Renal cortical epithelial cell (primary cell): ENCODE measurements at places on chromosomes 12 and 14. TPM values are rescaled to one million over a fixed set of nuclear protein-coding genes. Genes with fewer than 3 reads are reported as not detected.
A peak's percentile ranks its signal among the peaks of the same experiment; 100 is the strongest.

Gene RFLNA
- 19.2 and 56.8 TPM in 2 replicates for total RNA-seq

Gene TFCP2
- total RNA-seq = 14.1 and 31.3 TPM in 2 replicates

Gene GLS2
- 1.4 and 1.6 TPM in 2 replicates for total RNA-seq

Gene CMAS
- 35.1 and 40.1 TPM in 2 replicates for total RNA-seq

Gene CELA1
- total RNA-seq = not detected in 2 replicates

Gene RIMBP2
- total RNA-seq = 0.17 and 3.2 TPM in 2 replicates

Gene MYO1H
- total RNA-seq = not detected in 2 replicates

GRCh38 chr12:123948796-123949769 lies 23.5 kb downstream of the CCDC92 start:
- peak; percentile 20 for DNase-seq

DNA sequence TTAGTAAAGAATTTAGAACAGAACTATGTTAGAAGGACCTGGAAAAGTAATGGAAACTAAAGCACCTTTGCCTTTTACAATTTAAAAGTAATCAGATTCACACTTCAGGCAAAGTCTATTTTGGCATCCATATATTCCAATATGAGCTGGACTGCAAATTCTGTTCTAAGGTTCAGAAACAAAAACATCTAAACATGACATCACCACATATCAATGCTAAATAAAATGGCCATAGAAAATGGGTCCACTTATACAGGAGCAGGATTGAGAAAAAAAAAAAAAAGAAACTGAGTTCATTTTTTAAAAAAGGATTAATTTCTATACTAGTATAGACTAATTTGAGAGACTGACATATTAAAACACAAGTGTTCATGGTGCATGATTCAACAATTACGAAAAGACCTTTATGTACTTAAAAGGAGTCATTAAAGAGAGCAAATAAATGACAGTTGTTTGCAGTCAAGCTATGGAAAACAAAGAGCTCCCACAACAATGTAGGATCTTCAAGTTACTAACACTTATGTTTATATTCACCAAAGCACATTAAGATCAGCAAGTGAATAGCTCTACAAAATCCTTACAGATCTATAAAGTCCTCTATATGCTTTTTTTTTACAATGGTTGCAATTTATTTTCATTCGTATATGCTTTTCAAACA lies 45.7 kb downstream of the DICER1 start:
- DNase-seq = no peak

GRCh38 chr12:121980191-121980891 lies 41.3 kb upstream of the BCL7A start:
- no peak for DNase-seq

DNA sequence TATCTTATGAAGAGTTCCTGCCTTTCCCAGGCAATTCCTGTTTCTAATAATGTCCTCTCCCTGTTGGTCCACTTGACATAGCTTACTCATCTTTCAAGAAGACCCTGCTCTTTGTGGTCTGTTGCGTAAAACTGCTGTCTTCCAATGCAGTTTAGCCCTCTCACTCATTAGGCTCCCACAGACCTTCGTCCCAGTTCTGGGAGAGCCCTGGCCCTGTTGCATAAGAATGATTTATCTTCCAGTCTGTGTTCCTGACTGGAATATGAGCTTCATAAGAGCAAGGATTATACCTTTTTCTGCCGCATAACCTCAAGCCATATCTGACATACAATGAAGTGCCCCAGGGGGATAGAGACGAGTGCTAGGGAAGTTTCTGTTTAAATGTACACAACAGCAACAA lies 365.9 kb upstream of the NOVA1 start:
- peak; percentile 80 for DNase-seq

DNA sequence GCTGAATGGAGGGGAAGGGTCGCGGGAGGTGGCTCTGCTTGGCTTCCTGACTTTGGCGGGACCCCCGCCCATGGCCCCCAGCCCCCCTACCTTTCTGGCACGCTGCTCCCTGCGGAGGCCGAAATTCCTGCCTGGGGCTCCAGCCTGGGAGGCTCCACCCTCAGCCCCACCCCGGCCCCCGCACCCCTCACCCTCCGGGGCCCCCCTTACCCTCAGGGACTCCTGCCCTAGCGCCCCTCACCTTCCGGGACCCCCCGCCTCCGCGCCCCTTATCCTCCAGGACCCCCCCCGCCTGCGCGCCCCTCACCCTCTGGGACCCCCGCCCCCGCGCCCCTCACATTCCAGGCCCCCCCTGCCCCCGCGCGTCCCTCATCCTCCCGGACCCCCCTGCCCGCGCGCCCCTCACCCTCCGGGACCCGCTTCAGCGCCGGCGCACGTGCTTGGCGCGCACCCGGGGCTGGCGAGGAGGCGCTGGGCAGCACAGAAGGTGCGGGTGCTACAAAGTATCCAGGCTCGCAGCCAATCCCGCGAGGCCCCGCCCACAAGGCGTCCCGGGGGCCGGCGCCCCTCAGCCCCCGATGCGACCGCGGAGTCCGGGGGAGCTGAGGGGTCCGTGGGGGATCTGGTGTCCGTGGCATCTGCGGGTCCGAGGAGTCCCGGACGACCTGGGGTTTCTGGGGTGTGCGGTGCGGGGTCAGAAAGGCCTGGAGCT lies at the start of gene ANHX:
ANHX (minus strand) TSS at position 477 of the 712 bp plus-strand sequence. CDS start 1,521 bp downstream, outside the sequence.
- DNase-seq = no peak

- no peak for DNase-seq
These were observed 158.2 kb upstream of the DIO3 start for GRCh38 chr14:101402936-101403660.

- no peak for DNase-seq
These were observed 1.6 kb downstream of the SETD1B start for GRCh38 chr12:121805171-121806008.

DNA sequence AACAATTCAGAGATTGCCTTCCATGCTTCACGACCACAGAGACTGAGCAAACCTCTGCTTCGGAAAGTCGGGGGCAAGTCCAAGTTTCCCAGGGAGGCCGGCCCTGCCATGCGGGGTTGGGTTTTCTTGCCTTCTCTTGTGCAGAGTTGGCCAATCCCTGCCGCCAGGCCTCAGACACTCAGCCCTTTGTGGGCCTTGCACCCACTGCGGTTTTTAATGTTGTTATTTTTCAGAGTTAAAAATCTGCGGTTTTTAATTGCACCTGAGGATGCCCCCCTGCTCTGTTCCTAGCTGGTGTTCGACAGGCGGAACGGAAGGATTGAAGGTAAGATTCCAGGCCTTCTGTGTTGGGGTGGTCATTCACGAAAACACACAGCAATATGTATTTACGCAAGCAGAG lies 108.7 kb downstream of the CALM1 start:
- DNase-seq = no peak

DNA sequence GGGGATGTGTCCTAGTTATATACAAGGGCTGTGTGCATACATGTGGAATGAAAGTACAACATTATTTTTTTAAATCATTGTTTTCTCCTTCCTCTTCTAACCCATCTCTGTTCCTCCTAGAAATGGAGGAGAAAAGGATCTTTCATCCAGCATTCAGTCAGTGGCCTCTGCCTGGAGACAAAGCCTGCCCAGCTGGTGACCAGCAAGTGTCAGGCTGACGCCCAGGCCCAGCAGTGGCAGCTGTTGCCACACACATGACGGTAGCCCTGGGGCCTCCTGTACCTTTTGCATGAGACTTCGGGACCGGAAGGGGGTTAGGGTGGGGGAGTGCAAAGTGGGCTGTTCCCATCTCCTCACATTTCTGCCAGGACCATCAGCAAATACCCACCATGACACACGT lies 46.2 kb downstream of the ERH start:
- no peak for DNase-seq

GRCh38 chr12:68675101-68675842 lies 11.5 kb upstream of the NUP107 start:
- no peak for DNase-seq

DNA sequence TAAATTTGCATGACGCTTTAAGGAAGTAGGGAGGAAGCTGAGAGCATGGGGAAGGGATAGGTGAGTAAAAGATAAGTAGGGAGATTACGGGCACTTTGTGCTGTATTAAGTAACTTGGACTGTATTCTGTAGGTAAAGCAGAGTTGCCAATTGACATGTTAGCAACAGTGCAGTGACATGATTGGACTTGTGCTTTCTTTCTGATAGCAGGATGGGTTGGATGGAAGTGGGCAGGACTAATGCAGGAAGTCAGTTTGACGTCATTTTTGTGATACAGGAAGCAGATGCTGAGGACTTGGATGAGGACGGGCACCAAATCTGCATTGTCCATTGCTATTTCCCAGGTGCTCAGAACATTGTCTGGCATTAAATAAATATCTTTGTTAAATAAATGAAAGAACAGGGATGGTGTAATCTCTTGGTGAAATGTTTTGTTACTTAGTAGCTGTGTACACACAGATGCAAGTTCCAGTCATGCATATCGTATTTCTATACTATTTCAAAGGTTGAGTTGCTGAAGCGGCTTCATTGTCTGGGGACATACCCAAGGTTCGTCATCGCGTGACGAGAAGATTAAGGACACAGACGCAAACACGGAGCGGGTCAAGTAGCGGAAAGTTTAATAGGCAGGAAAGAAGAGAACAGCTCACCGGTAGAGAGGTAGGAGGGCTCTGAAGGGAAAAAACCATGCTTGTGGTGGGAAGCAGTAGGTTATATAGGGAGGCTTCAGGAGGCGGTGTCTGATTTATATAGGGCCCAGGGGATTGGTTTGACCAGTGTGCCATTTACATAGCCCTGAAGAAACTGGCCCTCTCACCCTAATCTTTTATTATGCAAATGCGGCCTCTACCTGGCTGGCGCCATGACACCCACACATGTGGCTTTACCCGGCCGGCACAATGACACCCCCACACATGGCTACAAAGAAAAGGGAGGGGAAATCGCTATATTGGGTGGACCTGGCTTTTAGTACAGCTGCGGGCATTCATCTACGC lies 30.7 kb downstream of the GUCY2C start:
- DNase-seq = no peak

DNA sequence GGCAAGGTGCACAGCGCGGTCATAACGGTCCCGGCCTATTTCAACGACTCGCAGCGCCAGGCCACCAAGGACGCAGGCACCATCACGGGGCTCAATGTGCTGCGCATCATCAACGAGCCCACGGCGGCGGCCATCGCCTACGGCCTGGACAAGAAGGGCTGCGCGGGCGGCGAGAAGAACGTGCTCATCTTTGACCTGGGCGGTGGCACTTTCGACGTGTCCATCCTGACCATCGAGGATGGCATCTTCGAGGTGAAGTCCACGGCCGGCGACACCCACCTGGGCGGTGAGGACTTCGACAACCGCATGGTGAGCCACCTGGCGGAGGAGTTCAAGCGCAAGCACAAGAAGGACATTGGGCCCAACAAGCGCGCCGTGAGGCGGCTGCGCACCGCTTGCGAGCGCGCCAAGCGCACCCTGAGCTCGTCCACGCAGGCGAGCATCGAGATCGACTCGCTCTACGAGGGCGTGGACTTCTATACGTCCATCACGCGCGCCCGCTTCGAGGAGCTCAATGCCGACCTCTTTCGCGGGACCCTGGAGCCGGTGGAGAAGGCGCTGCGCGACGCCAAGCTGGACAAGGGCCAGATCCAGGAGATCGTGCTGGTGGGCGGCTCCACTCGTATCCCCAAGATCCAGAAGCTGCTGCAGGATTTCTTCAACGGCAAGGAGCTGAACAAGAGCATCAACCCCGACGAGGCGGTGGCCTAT lies 875 bp downstream of the HSPA2 start:
- no peak for DNase-seq

- no peak for DNase-seq
These were observed 88.8 kb downstream of the SINHCAF start for GRCh38 chr12:31236998-31237637.

DNA sequence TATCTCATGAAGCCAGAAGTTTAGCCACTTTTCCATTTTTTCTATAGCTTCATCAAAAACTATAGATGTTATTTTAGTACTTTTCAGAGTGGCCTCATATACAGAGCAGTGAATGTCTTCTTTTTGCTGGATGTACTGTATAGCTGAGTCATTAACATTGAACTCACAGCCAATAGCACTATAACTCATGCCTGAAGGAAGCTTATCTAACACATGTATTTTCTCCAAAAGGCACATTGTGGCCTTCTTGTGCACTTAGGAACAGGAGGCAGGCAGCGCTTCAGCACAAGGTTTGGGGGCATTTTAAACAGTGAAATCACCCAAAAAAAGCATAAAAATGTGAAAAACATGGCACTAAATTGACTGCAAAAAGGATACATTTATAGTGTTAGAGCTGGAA lies 336.8 kb upstream of the TMTC1 start:
- no peak for DNase-seq

DNA sequence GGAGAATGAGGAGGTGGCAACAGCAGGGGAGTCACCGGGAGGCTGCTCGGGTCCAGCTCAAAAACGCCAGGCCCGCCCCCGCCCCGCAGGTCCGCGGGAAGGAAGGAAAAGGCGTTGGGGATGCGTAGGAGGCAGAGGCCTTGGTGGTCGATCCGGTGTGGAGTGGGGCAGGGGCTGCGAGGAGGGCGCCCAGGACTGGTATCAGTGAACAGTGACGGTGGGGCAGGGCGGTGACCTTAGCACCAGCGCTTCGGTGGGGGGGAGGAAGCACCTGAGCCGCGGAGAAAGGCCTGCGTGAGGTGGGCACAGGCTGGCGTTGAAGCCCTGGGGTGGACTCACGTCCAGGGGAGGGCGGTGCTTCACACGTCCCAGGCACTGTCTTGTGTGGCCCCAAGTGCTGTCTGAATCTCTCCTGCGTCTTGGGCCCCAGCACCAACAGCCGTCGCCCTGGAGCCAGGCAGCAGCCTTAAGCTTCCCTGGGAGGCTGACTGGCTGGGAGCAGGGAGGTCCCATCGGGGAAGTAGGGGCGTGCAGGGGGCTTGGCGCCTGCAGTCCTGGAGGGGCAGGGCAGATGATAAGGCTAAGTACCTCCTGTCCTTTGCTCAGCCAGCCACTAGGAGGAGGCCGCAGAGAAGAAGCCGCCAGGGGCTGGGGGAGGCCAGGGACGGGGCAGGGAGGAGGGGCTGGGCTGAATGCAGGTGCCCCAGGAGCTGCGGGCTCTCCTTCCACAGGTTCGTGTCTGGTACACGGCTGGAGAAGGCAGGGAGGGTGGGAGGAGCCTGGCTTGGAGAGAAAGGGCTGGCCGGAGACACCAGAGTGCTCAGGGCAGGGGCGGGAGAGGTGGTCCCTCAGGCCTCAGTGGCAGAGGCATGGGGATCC lies 26.5 kb downstream of the ZBTB42 start:
- DNase-seq = no peak

DNA sequence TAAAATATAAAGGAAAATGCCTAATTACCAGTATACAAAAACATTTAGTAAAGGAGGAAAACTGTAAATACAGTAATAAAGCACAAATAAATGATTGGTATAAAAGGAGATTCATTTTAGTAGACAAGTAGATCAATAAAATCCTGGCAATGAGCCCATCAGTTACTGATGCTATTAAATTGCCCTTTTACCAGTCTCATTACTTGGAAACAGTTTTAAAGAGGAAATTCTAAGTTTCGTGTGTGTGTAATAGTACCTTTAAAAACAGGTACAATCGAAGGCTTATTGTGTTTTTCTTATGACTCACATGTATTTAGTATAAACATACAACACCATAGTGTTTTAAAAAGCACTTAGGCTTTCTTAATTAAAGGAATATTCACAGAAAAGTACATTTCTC lies 46.4 kb upstream of the SYT10 start:
- DNase-seq = no peak

DNA sequence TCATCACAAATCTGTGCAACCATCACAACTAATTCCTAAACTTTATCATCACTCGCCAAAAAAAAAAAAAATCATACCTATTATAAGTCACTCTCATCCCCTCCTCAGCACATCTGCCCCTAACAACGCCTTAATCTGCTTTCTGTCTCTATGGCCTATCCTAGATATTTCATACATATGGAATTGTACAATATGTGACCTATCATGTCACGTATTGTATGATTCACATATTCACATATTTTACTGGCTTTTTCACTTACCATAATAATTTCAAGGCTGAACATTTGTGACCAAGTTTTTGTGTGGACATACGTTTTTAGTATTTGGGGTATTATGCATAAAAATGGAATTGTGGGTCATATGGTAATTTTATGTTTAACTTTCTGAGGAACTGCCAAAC lies 400.7 kb downstream of the DAD1 start:
- DNase-seq = no peak
